ENCODE measurements at places on chromosomes 4 and X. TPM values are rescaled to one million over a fixed set of nuclear protein-coding genes. Genes with fewer than 3 reads are reported as not detected.

The LEF1 gene
- total RNA-seq, result 16.6 TPM

The MAP7D2 gene
- 1.3 TPM for total RNA-seq

The TCEANC gene
- 2.3 TPM for total RNA-seq

The RAB39B gene
- total RNA-seq, result 1.5 TPM

The PAGE1 gene
- not detected for total RNA-seq

The ZFX gene
- total RNA-seq, result 35.7 TPM

The NELFA gene
- 24.5 TPM for total RNA-seq

The GYG2 gene
- total RNA-seq, result 16.3 TPM

The IQCM gene
- 0.11 TPM for total RNA-seq

The BEX1 gene
- total RNA-seq, result 16.6 TPM

The MSANTD1 gene
- 1.4 TPM for total RNA-seq

The NCAPG gene
- 2.6 TPM for total RNA-seq

The GPR34 gene
- not detected for total RNA-seq

DNA sequence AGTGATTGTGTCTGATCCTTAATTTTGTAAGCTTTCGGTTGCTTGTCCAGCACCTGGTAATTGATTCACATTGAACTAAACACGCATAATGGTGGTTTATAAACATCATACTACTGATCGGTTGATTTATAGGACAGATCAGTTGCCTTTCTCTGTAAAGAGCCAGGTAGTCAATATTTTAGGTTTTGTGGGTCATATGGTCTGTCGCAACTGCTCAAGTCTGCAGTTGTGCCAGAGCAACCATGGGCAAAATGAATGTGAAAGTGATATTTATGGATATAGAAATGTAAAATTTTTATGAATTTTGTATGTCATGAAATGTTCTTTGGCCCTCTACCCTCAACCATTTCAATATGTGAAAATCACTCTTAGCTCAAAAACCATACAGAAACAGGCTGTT lies 8.9 kb downstream of the JADE1 start:
- DNase-seq, result no peak

DNA sequence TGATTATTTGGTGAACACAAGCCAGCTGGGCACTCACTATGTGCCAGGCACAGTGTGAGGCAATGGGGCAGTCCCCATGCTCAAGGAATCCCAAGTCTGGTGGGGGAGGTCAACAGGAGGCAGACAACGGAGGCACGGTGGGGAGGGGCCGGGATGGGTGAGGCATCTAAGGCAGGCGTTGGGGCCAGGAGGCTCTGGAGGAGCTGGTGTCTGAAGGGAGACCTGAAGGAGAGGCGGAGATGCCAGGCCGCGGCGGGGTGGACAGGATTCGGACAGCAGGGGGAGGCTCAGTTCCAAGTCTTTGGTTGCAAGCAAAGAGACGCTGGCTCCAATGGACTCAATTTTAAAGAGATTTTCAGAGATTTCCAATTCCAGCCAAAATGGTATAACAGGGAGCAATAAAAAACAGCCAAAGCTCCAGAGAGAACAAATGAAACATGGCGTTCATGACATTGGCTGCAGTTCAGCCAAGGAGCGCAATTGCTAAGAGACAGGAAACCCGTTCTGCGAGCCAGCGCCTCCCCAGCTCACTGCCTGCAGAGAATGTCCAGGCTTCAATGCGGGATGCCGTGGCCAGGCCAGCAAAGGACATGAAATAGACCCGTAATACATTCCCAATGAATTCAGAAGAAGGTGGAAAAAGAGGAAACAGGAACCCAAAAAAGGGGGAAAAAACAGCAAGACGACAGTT lies 105.2 kb upstream of the LRPAP1 start:
- DNase-seq, result no peak

- no peak for DNase-seq
Observed at GRCh38 chr4:25922812-25923369, 8.9 kb downstream of the SMIM20 start.

- no peak for DNase-seq
Observed at GRCh38 chr4:53348046-53348445, 17.8 kb downstream of the SCFD2 start.

DNA sequence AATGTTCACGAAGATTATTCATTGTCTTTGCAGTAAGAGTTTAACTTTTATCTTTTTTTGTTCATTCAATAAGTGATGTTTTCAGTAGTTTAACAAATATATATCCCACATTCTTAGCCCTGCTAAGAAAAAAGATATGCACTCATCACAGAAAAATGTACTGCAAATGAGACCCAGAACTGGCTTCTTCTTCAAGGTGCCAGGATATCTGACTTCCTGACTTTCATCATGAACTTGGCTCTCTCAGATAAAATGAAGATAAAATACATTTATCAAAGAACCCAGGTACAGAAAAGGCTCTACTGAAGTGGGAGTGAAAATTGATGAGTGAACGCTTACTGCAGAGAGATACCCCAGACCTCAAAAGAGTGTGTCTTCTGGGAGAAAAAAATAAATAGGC lies 177.8 kb upstream of the DKK2 start:
- DNase-seq, result peak; percentile 45

DNA sequence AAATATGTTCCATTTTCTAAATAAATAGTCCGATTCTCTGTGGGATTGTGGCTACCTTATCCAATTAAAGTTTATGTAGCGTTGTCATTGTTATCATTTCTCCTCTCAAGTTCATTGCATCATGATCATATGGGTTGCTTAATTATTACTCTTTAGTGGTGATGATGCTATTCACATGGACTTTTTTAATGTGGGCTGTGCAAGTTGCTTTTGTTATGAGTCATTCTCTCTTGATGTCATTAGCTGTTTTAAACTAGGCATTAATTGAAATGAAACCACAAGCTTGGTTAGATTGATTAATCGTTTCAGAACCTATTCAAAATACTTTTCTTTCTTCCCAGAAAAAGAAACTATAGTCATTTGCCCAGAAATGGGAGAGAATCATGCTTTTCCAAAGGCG lies 38.2 kb downstream of the NHS start:
- DNase-seq, result peak; percentile 96

DNA sequence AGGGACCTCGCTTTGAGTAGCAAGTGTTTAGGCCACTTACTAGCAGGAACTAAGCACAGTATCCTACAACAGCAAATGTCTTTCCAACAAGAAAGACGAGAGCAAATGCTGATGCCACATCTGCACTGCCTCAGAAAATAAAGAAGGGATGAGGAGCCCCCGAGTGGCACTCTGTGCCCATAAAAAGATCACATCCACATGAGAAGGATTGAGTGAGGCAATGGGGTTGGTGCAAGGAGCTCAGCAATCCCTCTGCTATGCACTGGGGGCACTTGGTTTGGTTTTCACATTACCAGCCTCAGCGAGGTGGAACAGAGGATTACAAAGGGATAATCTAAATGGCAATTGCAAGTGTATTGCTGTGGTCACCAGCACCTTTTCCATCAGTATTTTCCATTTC lies 252.8 kb upstream of the SLC7A11 start:
- DNase-seq, result no peak

- no peak for DNase-seq
Observed at GRCh38 chr4:154778264-154778663, 2.8 kb upstream of the RBM46 start.

DNA sequence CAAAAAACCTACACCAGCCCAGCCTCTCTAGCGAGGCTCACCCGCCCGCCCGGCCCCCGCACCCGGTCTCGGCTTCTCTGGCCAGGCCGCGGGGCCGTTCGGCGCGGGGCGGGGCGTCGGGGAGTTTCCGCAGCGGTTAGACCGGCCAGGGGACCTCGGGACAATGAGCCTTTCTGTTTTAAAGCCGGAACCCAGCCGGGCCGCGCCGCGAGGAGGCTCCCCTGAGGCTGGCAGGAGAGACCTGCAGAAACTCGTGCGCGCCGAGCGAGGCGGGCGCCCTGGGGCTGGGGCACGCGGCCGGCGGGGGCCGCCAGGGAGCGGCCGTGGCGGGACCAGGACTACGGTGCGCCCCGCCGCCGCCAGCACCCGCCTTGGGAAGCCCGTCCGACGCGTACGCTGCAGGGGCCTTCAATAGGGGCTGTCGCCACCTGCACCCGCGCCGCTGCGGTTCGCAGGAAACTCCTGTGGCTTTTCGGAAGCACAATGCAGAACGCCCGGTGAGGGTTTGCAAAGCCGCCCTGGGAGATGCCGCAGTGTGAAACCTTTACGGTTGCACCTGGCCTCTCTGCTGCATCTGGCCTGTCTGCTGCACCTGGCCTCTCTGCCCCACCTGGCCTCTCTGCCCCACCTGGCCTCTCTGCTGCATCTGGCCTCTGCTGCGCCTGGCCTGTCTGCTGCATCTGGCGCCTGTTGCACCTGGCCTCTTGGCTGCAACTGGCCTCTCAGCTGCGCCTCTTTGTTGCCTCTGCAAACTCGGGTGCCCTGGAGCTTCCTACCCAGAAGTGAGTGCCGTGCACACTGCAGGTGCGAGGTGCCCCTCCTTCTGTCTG lies 63.9 kb downstream of the TRAPPC11 start:
- DNase-seq, result peak; percentile 14

DNA sequence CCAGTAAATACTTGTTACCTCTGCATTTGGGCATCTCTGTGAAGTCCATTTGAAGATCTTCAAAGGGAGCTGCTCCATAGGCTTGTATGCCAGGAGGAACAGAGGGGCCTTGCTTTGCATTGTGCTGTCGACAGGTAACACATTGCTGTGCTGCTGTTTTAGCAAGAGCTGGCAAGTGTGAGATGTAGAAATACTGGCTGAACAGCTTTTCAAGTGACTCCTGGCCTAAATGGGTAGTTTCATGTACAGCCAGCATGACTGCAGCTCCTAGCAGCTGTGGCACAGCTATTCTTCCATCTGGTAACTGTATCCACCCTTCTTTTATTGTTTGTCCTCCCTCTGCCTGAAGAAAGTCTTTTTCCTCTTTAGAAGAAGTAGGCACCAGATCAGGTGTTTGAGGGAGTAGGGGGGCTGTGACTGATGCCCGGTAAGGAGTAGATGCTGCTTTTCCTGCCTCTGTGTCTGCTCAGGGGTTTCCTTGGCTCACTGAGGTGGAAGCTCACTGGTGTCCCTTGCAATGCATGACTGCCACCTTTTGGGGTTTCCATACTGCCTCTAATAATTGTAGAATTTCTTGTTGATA lies 965.3 kb downstream of the CCSER1 start:
- no peak for DNase-seq

GRCh38 chr4:3521621-3522325 lies 10.4 kb downstream of the LRPAP1 start:
- no peak for DNase-seq

GRCh38 chrX:34656467-34656841 lies 631 bp downstream of the TMEM47 start:
- no peak for DNase-seq

DNA sequence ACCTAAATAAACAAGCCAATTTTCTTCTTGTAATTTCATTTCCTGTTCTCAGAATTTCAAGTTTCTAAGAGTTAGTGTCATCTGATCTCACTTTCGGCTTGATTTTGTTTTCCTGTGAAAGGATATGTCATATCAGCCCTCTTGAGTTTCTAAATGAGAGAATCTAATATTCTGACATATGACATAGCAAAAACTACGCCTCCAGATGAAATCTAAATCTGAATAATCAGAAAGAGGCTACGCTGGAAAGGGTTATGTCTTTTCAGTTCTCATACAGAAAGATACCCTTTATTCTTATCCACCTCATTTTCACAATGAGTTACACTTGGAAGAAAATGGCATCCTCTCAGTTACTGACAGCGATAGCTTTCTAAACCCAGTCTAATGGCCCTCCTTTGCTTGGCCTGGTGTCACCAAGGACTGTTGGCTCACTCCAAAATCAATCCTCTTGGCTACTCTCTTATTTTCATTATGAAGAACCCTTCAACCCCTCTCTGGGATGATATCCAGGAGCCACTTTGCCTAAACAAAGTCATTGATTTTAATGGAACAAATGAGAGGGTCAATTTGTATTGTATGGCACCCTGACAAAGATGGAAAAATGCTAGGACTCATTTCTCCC lies 65.6 kb downstream of the ASB9 start:
- no peak for DNase-seq

GRCh38 chr4:3136454-3136853 lies 62.0 kb downstream of the HTT start:
- DNase-seq, result no peak

DNA sequence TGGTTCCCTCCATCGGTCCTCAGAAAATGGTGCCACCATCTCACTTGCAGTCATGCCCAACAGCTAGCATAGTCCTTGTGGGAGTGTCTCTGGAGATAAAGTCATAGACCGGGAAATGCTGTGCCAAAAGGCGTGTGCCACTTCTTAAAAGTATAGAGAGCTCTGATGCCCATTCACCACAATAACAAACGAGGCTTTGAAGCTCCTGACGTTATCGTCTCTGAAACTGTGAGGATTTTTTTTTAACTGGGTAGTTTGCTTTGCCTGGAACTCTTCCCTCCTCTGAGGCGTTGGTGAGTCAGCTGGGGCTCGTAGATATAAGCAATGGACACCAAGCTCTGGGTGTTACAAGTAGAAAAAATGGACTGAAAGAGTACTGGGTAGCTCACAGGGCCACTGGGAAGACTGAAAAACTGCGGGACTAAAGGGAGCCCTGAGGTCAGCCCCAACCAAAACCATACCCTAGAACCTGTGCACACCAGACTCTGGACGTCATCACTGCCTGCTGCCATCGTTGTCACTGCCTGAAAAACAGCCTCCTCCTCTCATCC lies 89.4 kb upstream of the TRIM2 start:
- peak; percentile 86 for DNase-seq

DNA sequence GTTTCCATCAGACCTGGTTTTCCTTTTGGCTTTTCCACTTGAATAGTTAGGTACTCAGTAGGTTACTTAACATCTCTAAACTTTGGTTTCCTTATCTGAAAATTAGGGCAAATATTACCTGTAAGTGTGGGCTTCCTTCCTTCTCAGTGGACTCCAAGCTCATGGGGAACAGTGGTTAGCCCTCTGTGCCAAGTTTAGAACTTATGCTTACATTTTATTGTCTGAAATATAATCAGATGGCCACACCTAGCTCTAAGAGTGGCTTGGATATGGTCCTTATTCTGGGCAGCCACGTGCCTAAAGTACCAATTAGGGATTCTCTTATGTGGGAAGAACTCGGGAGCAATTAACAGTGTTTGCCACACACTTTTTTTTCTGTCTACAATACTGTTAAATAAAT lies 133.9 kb downstream of the UCHL1 start:
- no peak for DNase-seq

- DNase-seq, result no peak
Observed at GRCh38 chr4:92059615-92060014, 244.2 kb upstream of the GRID2 start.

DNA sequence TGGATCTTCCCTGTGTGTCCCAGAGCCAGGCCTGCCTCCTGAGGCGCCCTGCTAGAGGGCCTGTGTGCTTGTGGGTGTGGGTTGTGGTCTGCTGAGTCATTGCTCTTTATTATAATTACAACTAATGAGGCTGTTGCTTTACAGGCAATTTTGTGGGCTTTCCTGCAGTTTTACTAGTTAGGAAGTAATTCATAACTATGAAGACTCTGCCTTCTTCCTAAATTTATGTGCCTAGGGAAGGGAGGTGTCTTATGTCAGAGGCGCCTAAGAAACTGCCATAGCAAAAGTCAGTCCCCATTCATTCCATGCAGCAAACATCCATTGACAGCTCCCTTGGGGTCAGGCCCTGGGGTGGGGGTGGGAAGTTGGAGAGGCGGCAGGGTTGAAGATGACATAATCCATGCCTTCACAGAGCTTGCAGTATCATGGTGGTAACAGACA lies 359.2 kb downstream of the IDS start:
- DNase-seq, result peak; percentile 33

- no peak for DNase-seq
Observed at GRCh38 chr4:1290165-1290977, 680 bp downstream of the MAEA start.

All from astrocyte (in vitro differentiated cells and primary cell).